ENCODE measurements at places on chromosomes 3 and 15.

- peak; percentile 66 for DNase-seq
Observed at GRCh38 chr15:63718590-63719035, 115.1 kb downstream of the HERC1 start.

DNA sequence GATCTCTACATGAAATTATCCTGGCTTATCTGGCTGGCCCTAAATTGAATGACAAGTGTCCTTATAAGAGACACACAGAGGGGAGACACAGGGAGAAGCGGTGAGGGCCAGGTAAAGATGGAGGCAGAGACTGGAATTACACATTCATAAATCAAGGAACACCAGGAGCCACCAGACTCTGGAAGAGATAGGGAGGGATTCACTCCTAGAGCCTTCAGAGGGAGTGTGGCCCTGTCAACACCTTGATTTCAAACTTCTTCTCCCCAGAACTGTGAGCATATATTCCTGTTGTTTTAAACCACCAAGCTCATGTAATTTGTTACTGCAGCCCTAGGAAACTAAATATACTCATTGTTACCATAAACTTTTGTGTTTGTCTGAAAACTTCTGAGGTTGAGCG, 193.7 kb downstream of the THRB start:
- DNase-seq = no peak

DNA sequence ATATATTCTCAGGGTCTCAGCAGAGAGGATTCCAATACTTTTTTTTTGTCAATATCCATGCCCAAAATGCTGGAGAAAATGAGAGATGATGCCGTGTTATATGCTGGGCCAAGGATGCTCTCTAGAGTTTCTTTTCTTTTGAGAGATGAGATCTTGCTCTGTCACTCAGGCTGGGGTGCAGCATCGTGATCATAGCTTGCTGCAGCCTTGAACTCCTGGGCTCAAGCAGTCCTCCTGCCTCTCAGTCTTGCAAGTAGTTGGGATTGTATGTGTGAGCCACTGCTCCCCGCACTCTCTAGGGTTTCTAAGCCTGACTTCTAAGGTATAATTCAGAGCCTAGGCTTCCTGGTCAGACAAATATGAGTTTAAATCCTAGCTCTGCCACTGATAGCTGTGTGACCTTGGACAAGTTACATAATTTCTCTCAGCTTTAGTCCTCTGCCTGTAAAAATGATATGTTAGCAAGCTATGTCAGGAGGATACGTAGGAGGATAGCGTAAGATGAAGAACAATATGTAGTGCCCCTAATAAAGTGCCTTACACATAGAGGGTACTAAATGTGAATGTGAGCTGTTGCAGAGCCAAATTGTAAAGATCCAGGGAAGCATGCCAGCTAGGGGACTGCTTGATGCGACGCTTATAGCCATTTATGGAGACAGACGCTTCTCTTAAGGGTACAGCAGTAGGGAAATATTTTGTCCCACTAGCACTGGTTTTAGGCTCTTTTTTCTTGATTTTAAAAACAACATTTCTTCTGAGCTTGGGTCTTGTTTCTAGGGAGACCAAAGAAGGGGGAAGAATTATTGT, 7.4 kb downstream of the STARD9 start:
- DNase-seq = no peak

GRCh38 chr3:67349551-67350174, 304.7 kb downstream of the SUCLG2 start:
- peak; percentile 59 for DNase-seq

DNA sequence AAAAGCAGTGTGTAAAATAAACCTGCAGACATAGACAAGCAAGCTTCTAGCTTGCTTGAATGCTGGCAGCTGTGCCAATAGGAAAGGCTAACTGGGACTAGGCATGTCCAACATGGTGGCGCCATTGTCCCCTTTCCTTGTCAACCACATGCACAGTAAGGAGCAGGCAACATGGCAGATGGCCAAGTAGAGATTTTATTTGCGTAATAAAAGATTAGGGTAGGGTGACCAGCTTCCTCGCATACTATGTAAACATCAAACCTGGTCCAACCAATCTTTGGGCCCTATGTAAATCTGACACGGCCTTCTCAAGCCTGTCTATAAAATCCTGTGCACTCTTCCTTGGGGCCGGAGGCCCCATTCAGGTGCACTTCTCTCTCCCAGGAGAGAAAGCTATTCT, 575.4 kb upstream of the GOLIM4 start:
- DNase-seq = no peak

- no peak for DNase-seq
Observed at GRCh38 chr3:97417-98258, 98.9 kb upstream of the CHL1 start.

DNA sequence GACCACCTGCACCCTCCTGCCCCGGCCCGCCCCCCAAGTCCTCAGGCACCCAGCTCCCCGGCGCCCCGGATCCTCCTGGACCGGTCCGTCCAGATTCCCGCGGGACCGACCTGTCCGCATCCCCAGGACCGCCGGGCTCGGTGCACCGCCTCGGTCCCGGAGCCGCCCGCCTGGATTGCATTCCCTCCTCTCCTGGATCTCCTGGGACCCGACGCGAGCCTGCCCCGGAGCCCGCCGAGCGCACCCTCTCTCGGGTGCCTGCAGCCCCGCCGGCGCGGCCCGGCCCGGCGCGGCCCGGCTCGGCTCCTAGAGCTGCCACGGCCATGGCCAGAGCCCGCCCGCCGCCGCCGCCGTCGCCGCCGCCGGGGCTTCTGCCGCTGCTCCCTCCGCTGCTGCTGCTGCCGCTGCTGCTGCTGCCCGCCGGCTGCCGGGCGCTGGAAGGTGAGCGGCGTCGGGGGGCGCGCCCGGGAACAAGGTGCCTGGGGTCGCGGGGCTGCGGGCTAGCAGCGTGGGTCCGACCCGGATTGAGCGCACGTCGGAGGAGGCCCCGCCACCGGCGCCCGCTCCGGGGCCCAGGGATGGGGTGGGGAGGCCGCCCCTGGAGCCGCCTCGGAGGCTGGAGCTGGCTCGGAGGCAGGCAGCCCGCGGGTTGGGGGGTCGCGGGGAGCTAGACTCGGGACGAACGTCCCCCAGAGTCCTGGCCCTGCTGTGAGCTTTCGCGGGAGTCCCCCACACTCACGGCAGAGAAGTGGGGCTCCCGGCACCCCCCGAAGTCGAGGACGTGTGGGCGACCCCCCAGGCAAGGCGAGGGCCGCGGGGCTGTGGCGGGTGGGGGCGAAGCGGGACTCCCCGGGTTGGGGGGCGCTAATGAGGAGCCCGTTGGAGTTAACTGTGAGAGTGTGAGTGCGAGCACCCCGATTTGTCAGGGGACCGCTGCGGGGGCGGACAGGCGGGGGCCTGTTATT, 610 bp downstream of the EPHB3 start:
- no peak for DNase-seq

- DNase-seq = no peak
Observed at GRCh38 chr3:190336516-190337189, 14.4 kb upstream of the CLDN1 start.

GRCh38 chr3:23968463-23969184, 23.5 kb downstream of the NR1D2 start:
- DNase-seq = no peak

GRCh38 chr15:79987569-79987955, 16.6 kb upstream of the BCL2A1 start:
- no peak for DNase-seq

DNA sequence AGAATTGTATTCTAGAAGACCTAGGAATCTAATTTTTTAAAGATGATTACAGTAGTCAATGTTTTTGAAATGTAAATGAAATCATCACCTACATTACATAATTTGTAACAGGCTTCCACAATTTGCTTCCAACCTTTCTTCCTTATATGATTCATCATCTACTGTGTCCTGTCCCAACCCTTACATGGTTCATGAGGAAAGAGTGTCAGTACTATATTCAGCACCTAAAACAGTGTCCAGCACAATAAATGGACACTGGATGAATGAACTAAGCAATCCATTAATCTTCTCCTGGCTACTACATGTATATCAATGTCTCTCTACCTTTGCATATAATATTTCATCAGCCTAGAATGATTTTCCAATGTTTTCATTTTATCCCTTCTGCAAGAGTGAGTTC, 12.2 kb downstream of the FGF12 start:
- no peak for DNase-seq

DNA sequence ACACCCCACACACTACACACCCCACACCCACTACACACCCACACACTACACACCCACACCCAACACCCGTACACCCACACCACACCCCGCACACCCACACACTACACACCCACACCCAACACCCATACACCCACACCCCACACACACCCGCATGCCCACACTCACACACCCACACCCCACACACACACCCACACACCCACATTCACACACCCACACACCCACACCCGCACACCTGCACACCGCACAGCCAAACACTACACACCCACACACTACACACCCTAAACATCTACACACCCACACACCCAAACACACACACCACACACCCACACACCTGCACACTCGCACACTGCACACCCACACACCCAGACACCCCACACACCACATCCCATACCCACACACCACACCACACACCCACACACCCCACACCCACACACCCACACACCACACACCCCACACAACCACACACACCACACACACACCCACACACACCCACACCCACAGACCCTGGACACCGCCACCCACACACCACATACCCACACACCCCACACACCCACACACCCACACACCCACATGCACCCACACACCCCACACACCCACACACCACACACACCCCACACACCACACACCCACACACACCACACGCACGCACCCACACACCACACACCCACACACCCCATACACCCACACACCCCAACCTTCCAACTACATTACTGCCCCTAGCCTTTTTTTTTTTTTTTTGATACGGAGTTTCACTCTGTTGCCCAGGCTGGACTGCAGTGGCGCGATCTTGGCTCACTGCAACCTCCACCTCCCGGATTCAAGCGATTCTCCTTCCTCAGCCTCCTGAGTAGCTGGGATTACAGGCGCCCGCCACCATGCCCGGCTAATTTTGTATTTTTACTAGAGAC, 16.9 kb downstream of the CEP19 start:
- DNase-seq = no peak

GRCh38 chr3:21273259-21274025, 477.6 kb downstream of the ZNF385D start:
- DNase-seq = peak; percentile 80

DNA sequence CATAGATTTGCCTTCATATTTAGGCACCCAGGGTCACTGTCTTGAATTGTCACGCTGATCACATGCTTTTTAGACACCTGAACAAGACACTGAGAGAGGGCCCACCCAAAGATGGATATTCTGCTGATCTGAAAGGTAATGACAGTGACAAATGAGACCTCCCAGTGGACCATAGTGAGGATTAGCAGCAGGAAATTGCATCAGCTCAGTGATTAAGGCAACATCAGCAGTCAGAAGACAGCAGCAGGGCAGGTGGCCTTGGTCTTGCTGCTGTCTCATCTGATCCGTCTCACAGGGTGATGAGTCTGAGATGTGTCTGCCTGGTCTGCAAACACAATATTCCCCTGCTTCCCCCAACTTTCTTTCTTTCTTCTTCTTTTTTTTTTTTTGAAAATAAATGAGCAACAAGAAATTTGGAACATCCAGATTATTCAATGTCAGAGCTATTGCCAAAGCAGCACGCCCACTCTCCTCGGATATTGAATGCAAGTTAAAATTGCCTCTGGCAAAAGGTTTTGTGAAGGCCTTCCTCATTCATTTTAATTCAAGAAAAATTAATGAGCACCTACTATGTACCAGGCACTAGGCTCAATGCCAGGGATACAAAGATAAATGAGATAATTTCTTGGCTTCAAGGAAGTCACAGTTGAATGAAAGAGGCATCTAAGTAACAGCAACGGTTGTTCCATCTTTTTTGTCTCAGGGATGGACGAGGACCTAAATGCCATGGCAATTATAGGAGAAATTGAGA, 14.1 kb downstream of the OTOL1 start:
- DNase-seq = peak; percentile 1

DNA sequence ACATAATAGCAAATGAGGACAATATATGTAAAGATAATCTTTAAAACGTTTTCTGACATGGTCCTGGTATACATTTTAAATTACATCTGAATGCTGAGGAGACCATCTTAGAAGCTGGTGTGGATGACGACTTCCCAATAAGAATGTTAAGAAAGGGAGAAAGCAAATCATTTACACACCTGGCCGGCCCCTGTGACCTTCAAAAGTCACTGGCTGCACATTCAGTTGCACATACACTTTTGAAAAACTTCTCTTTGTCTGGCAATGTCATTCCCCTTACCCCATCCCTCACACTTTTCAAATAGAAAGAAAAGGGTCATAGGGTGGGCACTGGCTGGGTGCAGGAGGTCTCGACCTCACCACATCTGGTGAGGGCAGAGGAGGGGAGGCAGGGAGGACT, 391.0 kb downstream of the MECOM start:
- DNase-seq = no peak

DNA sequence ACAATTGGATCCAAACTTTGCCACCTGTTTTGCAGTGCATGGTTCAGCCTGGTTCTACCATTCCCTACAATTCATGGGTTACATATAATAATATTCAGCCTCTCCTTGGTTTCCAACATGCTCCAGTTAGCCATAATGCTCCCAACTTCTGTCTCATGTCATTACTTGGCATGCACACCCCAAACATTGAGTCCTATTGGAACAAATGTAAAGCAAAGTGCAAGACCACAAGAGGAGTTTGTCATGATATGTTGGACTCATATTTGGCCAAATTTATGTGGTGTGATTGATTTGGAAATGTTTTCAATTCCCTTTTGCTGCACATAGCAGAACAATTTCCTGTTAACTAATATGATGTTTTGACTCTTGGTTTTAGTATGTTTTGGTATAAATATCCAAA, 50.2 kb downstream of the KCNAB1 start:
- DNase-seq = no peak

- DNase-seq = peak; percentile 89
Observed at GRCh38 chr3:48402281-48402732, 27.6 kb downstream of the PLXNB1 start.

- DNase-seq = no peak
Observed at GRCh38 chr15:53328341-53328740, 431.1 kb downstream of the WDR72 start.

- DNase-seq = peak; percentile 96
Observed at GRCh38 chr15:51260202-51260601, 78.2 kb downstream of the CYP19A1 start.

DNA sequence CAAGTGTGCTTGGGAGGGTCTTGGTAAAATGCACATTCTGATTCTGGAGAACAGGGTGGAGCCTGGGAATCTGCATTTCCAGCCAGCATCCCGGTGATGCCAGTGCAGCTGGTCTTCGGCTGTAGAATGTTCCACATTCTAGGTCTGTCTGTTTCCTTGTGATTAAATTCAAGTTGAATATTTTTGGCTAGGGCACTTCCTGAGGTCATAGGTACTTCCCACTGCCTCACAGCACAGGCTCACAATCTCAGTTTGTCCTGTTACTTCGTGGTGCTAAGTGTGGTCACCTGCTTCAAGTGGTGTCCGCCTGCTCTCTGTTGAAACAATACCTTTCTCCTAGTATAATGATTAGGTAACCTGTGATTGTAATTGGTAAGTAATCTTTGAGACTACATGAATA, 40.1 kb downstream of the FLNB start:
- DNase-seq = no peak

DNA sequence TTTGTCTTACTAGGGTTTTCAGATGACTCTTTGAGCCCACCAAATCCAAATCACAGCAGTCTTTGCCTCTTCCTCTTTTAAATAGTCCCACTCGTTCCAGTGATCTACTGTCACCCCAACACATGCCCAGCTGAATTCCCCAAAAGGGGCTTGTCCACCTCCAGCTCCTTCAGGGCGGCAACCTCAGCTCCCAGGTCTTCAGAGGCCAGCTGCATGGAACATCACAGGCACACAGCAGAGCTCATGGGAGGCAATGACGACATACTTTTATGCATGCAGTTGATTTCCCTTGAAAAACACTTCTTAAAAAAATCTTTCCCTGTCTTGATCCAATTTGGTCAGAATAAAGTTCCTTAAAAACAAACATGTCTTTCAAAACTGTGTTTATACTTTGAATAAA, 244.3 kb upstream of the NR2F2 start:
- no peak for DNase-seq

All from fibroblast of upper back skin (primary cell).